ENCODE measurements at places on chromosomes 1 and 21. TPM values are rescaled to one million over a fixed set of nuclear protein-coding genes. Genes with fewer than 3 reads are reported as not detected.

The FAM78B gene
- 0.12 TPM for polyA plus RNA-seq

The TIE1 gene
- polyA plus RNA-seq: not detected

The TCEA3 gene
- 0.79 TPM for polyA plus RNA-seq

DNA sequence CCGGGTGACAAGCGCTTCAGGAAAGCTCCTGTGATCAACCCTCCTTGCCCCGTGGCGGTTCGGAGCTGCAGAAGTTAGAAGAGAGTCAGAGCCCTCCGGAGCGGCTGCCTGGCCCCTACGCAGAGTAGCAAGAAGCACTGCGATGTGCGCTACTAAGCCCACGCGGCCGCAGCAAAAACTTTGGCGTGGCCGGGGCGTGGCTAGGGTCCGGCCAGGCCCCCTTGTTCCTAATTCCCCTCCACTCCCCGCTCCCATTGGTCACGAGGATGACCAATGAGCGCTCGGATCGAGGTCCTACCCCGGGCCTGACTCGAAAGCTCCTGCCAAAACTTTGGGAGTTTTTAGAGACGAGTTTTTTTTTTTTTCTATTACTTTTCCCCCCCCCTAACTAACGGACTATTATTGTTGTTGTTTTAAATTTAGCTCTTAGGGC lies at the start of gene HLX:
Gene HLX (plus strand): TSS at position 368 of the 433 bp plus-strand sequence. CDS start 415 bp downstream, outside the sequence.
- DNase-seq: peak; percentile 80

- DNase-seq: no peak
Observed at GRCh38 chr1:180158149-180159147, 3.8 kb downstream of the QSOX1 start.

DNA sequence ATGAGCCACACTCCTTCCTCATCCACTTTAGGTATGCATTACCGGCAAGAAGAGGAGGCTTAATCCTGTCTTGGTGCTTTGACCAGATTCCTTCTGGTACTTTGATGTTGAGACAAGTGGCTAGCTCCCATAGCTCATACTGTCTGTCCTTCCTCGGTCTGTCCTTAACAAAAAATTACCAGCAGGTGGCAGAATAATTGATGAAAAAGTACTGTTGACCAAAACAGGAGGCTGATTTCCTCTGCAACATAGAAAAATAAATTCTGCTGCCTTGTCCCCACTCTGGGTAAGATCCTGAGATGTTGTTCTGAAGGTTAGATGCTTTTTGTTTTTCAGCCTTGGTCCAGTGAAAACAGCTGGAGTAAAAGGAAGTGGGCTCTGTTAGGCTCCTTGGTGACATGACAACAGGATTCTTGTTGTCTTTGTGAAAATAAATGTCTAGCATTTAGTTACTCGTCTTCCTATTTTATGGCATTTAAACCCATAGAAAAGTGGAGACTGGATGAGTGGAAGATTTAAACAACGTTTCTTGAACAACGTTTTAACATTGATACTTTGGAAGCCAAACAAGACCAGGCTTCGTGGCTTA lies 11.2 kb upstream of the HJV start:
- peak; percentile 61 for DNase-seq

GRCh38 chr1:29597861-29598260 lies 361.5 kb downstream of the PTPRU start:
- no peak for DNase-seq

- peak; percentile 74 for DNase-seq
Observed at GRCh38 chr1:221487781-221488524, 253.9 kb downstream of the DUSP10 start.

DNA sequence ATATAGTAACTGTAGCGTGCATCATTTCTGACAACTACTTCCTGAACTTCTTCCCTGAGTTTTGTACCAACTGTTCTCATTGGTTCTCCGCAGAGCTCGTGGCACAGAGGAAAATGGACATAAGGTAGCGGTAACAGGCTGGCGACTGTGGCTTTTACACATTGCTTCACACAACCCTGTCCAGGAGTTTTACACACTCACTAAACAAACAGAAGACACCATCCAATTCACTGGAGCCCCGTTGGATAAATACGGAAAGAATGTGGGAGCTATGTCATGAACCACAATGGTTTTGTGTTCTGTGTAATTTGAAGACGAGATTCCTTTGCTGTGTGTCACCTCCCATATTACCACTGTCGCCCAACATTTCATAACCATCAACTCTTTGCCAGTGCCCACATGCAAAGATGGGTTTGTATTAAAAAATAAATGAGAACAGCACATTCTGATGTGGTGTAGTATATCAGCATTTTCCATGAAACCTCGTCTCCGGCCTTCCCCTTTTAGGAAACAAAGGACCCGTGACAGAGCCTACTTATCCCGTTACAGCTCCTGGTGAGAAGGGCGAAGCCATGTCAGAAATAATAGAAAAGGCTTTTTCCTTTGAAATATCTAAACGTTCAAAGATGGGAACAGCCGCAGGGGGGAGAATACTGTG lies 47.4 kb upstream of the ENAH start:
- DNase-seq: peak; percentile 97
